ENCODE measurements at places on chromosomes 2 and 18.

DNA sequence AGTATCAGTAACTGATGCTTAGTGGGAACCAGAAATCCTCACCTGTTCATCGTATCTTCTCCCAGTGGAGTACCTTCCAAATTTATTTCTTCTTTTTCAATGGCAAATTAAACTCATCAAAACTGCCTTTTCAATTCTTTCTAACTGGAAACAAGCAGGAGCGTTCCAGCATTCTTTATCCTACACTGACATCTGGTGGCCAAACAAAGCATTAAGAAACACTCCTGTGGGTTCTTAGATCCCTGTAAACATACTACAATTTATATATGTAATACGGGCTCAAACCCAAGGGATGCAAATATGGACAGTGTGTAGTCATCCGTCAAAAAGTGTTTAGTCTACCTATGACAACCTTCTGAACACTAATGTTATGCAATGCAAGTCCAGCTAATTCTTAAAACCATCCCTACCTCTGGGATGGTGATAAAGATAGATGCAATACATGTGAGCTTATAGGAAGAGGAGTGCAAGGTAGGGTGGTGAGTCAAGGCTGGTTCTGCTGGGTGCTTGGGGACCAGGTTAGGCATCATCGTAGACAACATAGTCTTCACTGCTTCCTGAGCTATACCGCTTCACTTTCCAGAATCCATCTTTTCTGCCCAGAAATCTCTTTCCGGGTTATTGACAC lies 375.0 kb downstream of the CTNNA2 start:
- peak; percentile 12 for DNase-seq

DNA sequence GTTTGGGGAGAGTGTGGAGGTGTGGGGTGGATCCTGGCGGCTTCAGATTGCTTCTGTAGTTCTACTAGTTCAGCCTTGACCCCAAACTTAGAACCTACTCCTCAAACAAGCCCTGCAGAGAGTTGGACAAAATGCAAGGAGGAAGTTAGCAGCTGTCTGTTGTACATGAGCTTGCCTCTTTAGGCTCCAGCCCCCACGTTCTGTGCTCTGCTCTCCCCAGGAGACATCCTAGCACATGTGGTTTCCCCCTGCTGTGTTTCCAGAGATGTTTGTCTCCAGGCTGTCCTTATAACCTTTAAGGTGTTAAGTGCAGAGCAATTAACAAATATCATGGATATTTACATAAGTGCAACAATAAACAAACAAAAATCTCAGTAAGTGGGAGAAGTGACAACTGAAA lies 111.1 kb downstream of the ACOXL start:
- DNase-seq, result no peak

- DNase-seq, result no peak
These were observed 10.4 kb downstream of the UBE2E3 start for GRCh38 chr2:180990794-180991193.

- no peak for DNase-seq
These were observed 16.1 kb downstream of the MAPRE3 start for GRCh38 chr2:26986576-26986975.

DNA sequence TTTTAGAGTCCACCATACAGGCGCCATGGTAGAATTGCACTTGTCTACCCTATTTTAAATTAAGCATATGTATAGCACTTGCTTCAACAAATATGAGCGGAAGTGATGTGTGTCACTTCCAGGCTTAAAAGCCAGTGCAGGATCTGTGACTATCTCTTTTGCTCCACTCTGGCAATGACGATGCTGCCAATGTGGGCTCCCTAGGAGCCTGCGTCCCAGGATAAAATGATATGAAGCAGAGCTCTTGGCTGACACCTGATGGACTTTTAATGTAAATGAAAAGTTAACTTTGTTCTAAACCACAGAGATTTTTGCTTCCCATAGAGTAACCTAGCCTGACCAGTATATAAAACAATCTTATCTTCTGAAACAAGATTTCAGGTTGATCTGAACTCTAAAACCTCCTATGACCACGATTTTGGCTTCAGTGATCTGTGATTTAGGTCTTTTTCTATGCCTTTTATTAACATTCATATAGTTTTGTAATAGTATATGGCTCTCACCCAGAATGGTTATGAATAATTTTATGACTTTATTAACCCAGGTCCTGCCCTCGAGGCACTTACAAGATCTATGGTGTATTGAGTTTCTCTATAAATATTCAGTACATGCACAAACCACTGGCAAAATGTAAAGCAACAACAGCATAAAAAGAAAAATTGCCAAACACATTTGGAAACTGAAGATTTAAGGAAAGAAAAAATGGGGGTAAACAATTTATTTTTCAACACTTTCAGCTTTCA lies 422.5 kb upstream of the PIK3C3 start:
- DNase-seq, result no peak

GRCh38 chr2:241081643-241082340 lies 20.3 kb downstream of the MTERF4 start:
- no peak for DNase-seq

DNA sequence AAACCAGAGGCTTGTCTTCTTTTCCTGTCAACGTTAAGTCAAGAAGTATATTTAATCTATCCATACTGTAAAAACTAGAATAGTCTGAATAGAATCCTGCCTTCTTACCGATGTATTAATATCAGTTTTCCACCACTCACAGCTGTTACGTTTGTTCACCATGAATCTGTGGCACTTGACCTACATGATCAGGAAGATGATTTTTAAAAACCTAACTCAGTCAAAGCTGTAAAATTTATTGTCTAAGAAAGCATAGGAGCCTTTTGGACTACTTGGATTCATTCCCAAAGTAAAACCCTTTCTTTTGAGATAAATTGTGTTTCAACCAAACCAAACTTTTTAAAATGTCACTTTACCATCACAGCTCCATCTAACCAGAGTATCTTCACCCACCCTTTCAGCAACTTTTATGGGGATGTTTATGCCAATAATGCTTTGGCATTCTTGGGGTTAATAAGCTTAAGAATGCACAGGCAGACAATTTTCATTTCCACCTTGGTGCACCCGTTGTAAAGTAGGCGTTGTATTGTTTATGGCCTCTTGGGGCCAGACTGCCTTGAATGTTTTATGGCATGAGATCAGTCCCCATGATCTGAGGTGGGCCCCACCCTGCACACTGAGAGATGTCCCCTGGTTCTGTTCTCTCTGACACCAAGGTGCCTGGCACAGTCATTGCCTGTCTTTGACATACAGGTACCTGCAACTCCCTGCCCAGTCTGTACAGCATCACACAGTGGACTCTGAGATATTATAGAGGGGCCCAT lies 176.2 kb upstream of the EPAS1 start:
- no peak for DNase-seq

- DNase-seq, result no peak
These were observed 467.6 kb upstream of the CWC22 start for GRCh38 chr2:180474716-180475115.

DNA sequence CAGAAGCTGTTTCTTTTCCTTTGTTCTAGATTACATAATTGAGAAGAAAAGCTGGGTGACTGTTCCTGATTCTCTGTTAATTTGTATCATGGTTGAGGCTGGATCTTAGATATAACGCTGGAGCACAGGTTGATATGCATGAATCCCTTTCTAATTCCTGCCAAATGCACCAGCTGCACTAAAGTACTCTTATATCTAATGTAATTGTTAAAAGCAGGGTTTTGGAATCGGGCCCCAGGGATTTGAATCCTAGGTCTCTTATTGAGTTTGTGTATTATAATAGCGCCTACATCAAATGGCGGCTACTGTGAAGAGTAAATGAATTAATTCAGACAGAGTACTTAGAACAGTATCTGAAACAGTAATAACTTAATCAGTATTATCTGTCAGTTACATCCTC lies 80.4 kb downstream of the MC4R start:
- DNase-seq, result no peak

- DNase-seq, result no peak
These were observed 117.8 kb upstream of the SPRED2 start for GRCh38 chr2:65550246-65550645.
